Activated T-helper 2 cell treated with anti-CD3 and anti-CD28 coated beads, Interferon-gamma antibody, Interleukin-2, Interleukin-4, amounts not matched to agents 10 μg/mL and 5 μg/mL and 100 μg/mL, durations not matched to agents 14 hours and 24 hours and 36 hours (primary cell): ENCODE measurements at places on chromosomes 12 and 14. TPM values are rescaled to one million over a fixed set of nuclear protein-coding genes. Genes with fewer than 3 reads are reported as not detected.

The ADAM20 gene
- 0.25 and 0.39 TPM in 2 replicates for total RNA-seq

The GZMB gene
- 4,664 and 4,741 TPM in 2 replicates for total RNA-seq

- no peaks in the 10 kb centered on the region for H3K4me1 ChIP-seq
- no peak overlapping the region for H3K27ac ChIP-seq
- H3K27me3 ChIP-seq, result no peaks in the 10 kb centered on the region
- H3K4me3 ChIP-seq, result no peak overlapping the region
- H3K36me3 ChIP-seq, result no peaks in the 10 kb centered on the region
These were observed 132.8 kb upstream of the LGR5 start for GRCh38 chr12:71306808-71307207.

- no peaks in the 10 kb centered on the region for H3K36me3 ChIP-seq
- no peak overlapping the region for H3K27ac ChIP-seq
- no peak for DNase-seq
- H3K27me3 ChIP-seq, result peaks cover 11% of the 10 kb centered on the region
- no peak overlapping the region for H3K4me3 ChIP-seq
- no peaks in the 10 kb centered on the region for H3K4me1 ChIP-seq
These were observed 80.9 kb upstream of the OTX2 start for GRCh38 chr14:56891226-56891625.
